ENCODE measurements at places on chromosomes 7 and 10. TPM values are rescaled to one million over a fixed set of nuclear protein-coding genes. Genes with fewer than 3 reads are reported as not detected.

GRCh38 chr10:13139676-13140075, 21.7 kb upstream of the MCM10 start:
- no peak for DNase-seq

DNA sequence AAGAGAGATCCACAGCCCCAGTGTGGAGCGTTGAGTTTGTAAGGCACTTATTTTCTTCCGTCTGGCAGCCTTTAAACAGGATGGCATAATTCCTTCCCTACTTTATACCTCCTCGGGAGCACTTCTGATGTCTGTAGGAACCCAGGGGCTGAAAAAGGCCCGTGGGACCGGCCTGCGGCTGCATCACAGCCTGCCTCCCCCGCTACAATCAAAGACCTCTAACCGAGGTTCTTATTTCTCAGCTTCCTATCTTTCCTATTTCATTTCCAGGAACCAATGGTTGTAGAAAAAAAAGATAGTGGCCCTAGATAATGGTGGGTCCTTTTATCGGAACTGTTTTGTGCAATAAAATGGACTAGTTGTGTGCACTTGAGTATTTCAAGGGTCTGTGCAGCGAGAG, 4.1 kb upstream of the CTBP2 start:
- no peak for DNase-seq

GRCh38 chr10:54094321-54094720, 706.7 kb downstream of the PCDH15 start:
- DNase-seq: no peak

DNA sequence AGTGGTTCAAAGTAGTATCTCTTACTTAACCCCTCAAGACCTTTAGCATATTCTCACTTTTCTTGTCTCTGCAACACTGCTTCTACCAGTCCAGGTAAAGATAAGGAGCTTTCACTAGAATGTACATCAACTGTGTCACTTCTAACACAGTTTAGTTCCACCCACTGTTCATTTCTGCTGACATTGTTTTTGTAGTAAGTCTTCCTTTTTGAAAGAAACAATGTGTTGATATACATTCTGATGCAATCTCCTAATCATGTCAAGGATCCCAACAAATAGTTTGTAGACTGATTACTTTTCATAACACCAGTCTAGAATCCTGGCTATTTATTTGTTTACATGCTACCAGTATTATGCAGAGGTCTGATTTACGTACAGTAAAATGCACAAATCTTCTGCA, 47.5 kb downstream of the CCSER2 start:
- no peak for DNase-seq

PLEKHS1 gene
- not detected for total RNA-seq

Data from activated T-helper 2 cell treated with anti-CD3 and anti-CD28 coated beads, Interferon-gamma antibody, Interleukin-2, Interleukin-4, amounts not matched to agents 10 μg/mL and 5 μg/mL and 100 μg/mL, durations not matched to agents 14 hours and 24 hours and 36 hours (primary cell).